ENCODE measurements at places on chromosomes 7 and 10. TPM values are rescaled to one million over a fixed set of nuclear protein-coding genes. Genes with fewer than 3 reads are reported as not detected.

DNA sequence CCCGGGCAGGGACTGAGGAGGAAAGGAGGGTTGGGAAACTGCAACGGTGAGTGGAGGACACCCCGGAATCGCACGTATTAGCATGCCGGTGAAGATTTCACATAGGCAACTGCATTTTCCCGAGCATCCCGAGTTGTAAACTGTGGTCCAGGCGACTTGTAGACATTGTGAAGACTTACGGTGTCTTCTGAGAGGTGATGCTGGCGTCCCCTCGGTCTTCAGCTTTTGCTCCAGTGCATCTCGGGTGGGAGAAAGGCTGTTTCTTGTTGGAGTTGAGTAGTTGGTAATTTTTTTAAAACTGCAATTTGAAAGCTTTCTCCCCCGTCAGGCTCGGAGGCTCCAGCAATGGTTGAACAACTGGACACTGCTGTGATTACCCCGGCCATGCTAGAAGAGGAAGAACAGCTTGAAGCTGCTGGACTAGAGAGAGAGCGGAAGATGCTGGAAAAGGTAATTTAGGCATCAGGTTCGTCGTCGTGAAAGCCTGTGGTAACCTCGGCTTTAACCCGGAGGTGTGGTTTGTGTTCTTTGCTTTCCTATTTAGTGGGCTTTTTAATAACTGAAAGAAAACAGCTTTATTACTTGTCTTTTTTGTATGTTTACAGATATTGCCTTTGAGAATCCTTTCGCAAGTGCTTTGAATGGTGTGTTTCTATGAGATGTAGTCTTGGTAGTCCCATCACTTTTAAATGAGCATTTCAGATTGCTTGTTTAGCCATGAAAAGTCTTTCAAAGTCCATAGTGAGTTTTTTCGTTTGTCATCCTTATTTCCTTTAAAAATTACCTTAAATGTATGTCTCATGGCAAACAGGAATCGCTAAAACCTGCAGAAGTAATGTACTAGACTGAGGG, 687 bp downstream of the HELLS start:
- no peak for DNase-seq

POLL gene
- total RNA-seq = 23.3 TPM

GRCh38 chr7:41979834-41980307, 257.1 kb downstream of the GLI3 start:
- no peak for DNase-seq

CADPS2 gene
- 13.6 TPM for total RNA-seq

GRCh38 chr7:92631067-92631849, 41.1 kb upstream of the FAM133B start:
- no peak for DNase-seq
